NCI-H187 treated with DMSO at 0.1 percent for 48 hours (cell line): ENCODE measurements at places on chromosomes 6 and 20.

DNA sequence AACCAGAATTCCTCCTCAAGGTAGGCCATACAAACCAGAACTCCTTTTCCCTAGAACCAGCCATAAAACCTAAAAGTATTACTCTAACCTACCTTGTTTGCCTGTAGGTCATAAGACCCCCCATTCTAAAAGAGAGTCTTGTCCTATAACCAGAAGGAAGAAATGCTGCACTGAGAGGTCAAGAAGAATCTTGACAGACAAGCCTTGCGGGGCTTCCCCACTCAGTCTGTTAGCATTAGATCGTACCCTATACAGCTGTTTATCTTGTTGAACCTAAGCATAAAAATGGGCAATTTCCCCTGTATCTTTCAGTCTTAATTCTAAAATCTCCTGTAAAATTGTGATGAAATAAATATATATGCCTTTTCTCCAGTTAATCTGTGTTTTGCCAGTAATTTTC is 52.3 kb upstream of the HFE start:
- DNase-seq: no peak

DNA sequence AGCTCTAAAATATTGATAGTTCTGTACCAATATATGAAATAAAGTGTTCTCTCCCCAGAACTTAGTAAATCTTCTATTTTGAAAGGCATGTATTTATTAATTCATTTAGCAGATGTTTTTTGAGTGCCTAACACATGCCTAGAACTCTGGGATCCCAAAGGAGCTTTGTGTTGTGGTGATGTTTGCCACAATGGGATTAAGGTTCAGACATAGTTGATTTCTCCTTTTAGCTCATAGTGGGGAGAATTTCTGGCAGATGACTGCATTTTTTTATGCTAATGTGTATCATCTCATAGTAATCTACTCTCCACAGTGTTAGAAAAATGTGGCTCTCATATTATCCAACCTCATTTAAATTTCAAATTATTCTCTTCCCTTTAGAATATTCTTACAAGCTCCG is 21.7 kb downstream of the MYB start:
- no peak for DNase-seq

DNA sequence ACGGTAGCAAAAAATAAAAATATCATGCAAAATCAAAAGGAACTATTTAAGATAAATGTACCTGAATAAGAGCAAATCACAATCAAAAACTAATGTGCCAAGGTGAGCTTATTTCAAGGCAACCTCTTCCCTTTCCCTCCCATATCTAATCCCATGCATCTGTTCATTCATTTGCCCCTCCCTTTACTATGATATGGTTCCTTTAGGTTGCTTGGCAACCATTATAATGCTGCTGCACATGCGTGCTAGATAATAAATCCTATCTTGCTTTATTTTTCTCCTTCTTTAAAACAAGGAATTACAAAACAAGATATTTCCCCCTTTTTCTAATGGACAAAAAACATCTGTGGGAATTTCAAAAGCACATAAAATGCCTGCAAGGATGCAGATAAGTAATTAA is 318.2 kb upstream of the POU3F2 start:
- DNase-seq: no peak

GRCh38 chr6:120876424-120876823 is 457.9 kb downstream of the TBC1D32 start:
- no peak for DNase-seq

DNA sequence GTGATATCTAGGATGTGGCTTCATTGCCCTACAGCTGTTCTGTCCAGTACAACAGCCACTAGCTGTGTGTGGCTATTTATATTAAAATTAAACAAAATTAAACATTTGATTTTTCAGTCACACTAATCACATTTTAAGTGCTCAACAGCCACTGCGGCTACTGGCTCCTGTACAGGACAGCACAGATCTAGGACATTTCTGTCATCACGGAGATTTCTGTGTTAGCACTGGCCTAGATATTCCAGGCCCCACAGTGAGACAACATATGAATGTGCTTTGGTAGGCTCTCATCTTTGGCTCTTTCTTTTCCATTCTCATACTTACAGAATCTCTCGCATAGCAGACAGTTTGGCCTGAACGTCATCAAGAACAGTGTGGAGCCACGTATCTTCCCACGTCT is 48.4 kb upstream of the ZBTB24 start:
- no peak for DNase-seq

GRCh38 chr6:52551483-52552277 is 25.2 kb downstream of the TRAM2 start:
- peak; percentile 83 for DNase-seq

GRCh38 chr6:55528624-55529023 is 50.4 kb downstream of the HMGCLL1 start:
- DNase-seq: no peak

DNA sequence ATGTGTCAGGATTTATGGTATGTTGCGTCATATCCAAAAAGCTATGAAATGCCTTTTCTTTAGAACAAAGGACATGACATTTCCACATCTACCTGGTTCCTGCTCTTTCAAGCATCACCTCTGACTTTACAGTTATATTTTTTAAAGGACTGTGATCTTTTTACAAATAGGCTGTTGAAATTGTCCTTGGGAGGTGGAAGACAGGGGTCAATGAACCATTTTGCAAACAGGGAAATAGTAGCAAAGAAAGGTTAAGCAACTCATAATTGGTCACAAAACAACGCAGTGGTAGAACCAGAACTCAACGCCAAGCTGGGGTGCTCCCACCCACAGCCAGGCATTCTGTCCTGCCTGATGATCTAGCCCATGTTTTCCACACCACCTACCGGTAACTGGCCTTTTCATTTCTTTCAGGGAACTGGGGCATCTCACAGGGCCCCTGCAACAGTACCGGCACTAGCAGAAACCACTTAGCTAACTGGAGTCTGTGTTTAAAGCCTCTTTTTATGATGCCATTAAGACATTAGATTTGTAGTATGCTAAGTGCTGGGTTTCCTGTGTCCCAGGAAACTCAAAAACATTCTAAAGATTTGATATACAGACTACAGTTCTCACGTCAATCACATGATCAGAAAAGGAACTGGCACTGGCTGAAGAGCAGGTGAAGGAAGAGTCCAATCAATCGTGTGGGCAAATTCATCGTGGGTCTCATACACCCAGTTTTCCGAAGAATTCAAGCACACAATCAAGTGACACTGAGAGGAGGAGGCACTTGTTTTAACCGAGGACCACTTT is 13.9 kb downstream of the ZNF217 start:
- no peak for DNase-seq

DNA sequence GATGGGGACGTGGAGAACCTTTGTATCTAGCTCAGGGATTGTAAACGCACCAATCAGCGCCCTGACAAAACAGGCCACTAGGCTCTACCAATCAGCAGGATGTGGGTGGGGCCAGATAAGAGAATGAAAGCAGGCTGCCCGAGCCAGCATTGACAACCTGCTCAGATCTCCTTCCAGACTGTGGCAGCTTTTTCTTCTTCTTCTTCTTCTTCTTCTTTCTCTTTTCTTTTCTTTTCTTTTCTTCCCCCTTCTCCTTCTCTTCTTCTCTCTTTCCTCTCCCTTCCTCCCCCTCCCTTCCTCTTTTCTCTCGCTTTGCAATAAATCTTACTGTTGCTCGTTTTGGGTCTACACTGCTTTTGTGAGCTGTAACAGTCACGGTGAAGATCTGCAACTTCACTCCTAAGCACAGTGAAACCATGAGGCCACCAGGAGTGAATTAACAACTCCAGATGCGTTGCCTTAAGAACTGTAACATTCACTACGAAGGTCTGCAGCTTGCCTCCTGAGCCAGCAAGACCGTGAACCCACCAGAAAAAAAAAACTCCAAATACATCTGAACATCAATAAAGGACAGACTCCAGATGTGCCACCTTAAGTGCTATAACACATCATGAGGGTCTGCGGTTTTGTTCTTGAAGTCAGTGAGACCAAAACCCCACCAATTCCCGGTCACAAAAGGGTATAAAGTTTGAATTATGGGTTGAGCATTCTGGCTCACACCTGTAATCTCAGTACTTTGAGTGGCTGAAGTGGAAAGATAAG is 19.6 kb upstream of the SERPINB1 start:
- no peak for DNase-seq

DNA sequence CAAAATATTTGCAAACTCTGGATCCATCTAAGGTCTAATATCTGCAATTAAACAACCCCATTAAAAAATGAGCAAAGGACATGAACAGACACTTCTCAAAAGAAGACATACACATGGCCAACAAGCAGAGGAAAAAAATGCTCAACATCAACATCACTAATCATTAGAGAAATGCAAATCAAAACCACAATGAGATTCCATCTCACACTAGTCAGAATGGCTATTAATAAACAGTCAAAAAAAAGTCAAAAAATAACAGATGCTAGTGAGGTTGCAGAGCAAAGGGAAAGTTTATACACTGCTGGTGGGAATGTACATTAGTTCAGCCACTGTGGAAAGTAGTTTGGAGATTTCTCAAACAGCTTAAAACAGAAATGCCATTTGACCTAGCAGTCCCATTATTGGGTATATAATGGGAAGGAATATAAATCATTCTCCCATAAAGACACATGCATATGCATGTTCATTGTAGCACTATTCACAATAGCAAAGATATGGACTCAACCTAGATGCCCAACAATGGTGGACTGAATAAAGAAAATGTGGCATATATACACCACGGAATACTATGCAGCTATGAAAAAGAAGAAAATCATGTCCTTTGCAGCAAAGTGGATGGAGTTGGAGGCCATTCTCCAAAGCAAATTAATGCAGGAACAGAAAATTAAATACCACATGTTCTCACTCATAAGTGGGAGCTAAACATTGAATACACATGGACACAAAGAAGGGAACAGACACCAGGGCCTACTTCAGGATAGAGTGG is 9.1 kb downstream of the ZNFX1 start:
- DNase-seq: no peak

DNA sequence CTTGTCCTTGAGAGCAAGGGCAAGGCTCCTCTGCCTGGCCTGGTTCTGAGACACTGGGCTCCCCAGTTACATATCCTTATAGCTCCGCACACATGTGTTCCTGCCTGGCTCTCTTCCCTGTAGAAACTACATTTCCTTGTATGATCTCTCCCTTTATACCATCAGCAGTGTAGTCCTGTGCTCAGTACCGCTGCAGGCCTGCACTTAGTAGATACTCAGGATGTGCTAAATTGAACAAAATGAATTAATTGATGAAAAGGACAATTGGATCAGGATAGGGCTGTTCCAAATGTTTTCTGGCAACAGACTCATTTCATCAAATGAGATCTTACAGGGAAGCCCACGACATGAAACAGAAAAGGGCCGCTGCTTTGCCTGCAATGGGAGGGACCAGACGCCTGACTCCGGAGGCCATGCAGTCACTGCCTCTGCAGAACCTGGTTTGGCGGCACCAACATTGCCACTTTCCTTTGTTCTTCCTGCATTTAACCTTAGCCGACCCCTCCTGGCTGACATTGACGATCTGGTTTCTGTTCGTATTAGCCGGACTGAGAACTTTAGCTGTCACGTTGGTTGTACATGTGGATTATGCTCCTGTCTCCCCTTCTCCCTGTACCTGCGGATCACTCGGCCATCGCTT is 53.3 kb downstream of the CHMP4B start:
- no peak for DNase-seq

- no peak for DNase-seq
These were observed 2.8 kb upstream of the CYP24A1 start for GRCh38 chr20:54176610-54177009.

- DNase-seq: no peak
These were observed 13.8 kb upstream of the SMOC2 start for GRCh38 chr6:168427184-168427583.

- DNase-seq: no peak
These were observed 289.1 kb upstream of the MANEA start for GRCh38 chr6:95288251-95288650.

- no peak for DNase-seq
These were observed 30.8 kb upstream of the SMLR1 start for GRCh38 chr6:130796313-130796905.

DNA sequence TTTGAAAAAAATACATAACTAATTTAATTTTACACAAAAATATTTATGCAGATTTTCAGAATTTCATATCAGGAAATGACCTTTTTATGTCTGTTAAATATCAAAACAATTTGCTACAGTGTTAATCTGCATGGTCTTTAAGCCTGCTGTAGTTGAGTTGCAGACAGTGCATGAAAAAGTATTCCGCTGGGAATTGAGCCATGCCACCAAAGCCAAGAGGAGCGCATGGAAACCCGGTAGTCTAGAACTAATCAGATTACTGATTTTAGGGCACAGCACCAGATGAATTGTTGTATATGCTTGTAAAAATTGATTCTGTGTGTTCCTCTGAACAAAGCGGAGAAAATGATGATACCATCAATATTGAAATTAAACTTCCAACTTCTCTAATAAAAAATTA is 34.3 kb upstream of the LAMP5 start:
- DNase-seq: no peak

DNA sequence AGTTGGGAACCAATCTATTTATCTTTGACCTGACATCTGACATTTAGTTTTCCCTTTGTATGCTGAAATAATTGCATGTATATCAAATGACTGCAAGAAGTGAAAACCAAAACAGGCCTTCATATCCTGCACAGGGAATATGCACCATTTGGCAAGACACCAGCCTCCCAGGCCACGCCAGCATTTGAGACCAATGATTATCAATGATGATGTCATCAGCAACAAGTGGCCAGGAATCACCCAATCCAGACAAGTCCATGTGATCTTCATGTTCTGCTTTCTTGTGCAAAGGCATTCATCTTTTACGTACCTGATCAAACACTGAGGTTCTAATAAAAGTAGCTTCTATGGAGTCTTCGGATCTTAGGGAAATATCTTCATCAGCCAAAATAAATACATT is 107.4 kb upstream of the TENT5A start:
- no peak for DNase-seq

DNA sequence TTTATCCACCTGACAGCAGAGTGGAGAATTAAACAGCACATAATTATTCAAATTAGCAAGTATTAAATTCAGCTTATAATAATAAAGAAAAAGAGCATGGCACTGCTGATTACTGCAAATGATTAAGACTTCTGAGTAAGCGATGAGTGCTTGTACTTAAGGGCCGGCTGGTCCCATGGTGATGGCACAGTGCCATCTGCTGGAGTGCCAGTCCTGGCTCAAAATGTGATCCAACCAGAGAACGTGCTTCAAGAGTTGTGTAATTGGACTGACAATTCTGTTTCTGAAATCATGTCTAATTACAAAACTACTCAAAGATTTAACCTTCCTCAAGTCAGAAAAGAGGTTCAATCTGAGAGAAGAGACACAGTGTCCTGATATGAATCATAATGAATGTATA is 181.6 kb upstream of the RGS17 start:
- peak; percentile 3 for DNase-seq

- no peak for DNase-seq
These were observed 46.8 kb downstream of the SNX5 start for GRCh38 chr20:17921774-17922173.

GRCh38 chr6:119353696-119354095 is 4.1 kb upstream of the MAN1A1 start:
- DNase-seq: no peak

- DNase-seq: no peak
These were observed 176.2 kb upstream of the CNR1 start for GRCh38 chr6:88342336-88342735.

- no peak for DNase-seq
These were observed 27.3 kb downstream of the RNF182 start for GRCh38 chr6:13952101-13952500.
